Inflammatory macrophage (primary cell): ENCODE measurements at places on chromosomes 7 and 10.

DNA sequence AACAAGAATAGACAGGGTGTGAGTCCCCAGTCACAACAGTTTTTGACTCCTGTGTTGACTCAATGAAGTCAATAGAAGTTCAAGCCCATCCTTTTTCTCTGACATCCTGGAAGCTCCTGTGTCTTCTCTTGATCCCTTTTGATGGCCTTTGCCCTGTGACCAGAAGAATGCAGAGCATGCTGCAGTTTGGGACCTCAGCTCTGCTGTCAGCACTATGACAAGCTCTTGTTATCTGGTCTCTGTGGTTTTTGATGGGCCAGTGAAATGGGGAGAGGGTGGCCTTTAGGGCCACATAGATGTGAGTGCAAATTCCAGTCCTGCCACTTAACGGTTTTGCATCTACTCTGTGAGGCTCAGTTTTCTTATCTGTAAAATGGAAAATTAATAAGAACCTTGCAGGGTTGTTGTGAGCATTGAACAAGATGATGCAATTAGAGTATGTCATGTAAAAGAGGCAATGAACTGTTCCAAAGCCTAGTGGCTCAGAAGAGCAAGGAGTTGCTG, 102.4 kb upstream of the IKZF1 start:
- no peak for DNase-seq

DNA sequence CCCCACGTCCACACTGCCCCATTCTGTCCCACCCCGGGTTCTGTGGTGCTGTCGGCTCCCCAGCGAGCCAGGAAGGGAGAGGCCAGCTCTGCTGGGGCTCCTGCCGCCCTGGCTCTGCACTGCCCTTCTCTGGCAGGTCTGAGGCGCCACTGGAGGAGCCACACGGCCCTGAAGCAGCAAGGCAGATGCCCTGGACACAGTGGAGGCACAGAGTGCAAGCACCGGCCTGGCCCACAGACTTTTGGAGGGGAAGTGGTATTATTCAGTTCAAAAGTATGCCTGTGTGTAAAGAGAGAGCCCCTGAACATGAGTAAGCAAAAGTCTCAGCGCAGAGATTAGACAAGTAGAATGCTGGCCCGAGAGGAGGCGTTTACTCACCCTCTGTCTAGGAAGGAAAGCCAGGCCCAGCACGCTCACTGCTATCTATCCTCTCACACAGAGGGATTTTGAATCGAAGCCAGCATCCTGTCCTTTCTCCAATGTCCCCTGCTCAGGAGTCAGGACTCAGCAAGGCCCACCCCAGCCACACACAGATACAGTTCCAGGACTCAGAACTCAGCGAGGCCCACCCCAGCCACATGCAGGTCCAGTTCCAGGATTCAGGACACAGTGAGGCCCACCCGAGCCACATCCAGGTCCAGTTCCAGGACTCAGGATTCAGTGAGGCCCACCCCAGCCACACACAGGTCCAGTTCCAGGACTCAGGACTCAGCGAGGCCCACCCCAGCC, 115.0 kb downstream of the EGFR start:
- no peak for DNase-seq

GRCh38 chr7:18144166-18144565, 116.5 kb upstream of the PRPS1L1 start:
- peak; percentile 61 for DNase-seq

GRCh38 chr7:121796381-121796780, 76.6 kb upstream of the PTPRZ1 start:
- DNase-seq, result no peak

DNA sequence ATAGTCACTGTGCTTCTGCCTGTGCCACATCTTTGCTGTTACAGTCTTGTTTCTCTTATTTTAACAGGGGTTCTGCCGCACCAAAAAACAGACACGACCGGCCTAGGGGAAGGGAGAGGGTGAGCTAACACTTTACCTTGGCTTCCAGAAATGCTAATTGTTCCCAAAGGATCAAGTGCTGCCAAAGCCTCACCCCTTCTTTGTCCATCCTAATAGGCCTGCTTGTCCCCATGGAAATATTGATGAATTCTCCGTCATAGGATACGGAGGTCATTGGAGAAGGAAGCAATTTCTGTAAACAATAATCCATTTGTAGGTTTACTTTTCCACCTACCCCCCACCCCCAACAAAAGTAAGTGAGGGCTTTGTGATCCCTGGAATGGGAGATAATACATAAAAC, 567.3 kb downstream of the KCNMA1 start:
- no peak for DNase-seq

- no peak for DNase-seq
Observed at GRCh38 chr7:142614116-142614515, 135.2 kb upstream of the PRSS1 start.

- DNase-seq, result no peak
Observed at GRCh38 chr10:47233631-47234030, 66.4 kb upstream of the GDF10 start.

GRCh38 chr7:78099715-78100394, 301.3 kb downstream of the PHTF2 start:
- DNase-seq, result no peak
